ENCODE measurements at places on chromosomes 6 and 20.

GRCh38 chr6:169172456-169172855, 81.2 kb downstream of the THBS2 start:
- no peak for DNase-seq

- DNase-seq: no peak
Observed at GRCh38 chr6:41527721-41528408, 18.3 kb upstream of the FOXP4 start.

DNA sequence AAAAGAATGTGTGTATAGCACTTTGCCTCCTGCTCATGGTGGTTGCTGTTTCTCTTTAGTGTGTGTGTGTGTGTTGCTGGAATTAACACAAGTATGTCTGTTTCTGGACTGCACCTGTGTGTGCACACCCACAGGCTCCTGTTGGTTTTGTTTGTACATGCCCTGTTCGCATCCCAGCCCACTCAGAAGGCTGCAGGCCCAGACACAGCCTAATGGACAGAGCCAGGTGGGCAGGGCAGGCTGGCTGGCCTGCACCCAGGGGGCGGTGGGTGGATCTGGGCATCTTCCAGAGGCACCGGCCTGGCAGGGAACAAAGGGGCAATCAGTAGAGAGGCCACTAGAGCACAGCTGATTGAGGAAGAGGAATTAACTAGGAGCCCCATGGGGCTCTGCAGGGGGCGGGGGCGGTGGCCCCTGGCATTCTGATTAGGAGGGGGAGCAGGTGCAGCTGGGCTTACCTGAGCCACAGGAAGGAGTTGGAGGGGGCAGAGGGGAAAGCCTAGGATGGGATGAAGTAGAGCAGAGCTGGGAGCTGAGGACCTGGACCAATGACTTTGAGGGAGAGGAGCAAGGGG, 21.9 kb downstream of the CD40 start:
- DNase-seq: no peak

DNA sequence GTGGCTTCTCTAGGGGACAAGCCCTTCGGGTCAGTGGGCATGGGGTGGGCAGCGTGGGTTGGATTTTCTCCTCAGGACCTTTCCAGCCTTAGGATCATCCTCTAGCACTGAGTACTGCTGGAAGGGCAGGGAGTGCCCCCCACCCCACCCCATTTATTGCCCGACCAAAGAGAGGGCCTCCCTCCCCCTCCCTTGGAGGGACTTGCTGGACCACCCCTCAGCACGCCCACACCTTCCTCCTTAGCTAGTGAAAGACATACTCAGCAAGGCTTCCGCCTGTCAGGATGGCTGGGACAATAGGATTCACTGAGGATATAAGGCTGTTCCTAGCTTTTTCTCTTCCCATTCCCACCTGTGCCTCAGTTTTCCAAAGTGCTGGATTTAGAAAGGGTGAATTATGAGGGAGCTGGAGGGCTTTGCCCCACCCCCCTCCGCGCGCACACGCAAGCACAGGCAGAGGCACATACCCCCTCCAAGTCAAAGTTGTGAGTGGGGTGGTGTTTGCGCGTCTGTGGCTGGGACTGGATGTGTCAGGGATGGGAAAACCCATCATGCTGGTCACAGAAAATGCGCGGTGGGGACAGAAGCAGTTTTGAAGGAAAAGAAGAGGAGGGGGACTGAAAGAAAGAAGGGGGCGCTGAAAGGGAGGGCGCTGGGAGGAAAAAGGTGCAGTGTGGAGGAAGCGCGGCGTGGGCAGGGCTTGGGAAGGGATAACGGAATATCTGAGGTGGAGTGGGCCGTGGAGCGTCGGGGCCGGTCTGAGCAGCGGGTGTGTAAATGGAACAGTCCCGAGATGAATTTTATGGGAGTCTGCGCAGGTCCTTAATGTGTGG, 693 bp upstream of the SLC29A1 start:
- DNase-seq: no peak

- no peak for DNase-seq
Observed at GRCh38 chr6:109344226-109344625, 38.0 kb downstream of the CD164 start.

GRCh38 chr6:26383624-26384417, 913 bp downstream of the BTN2A2 start:
- DNase-seq: peak; percentile 31

- no peak for DNase-seq
Observed at GRCh38 chr6:97049253-97050011, 124.9 kb downstream of the KLHL32 start.

GRCh38 chr6:137651178-137651577, 157.0 kb upstream of the OLIG3 start:
- no peak for DNase-seq

- DNase-seq: no peak
Observed at GRCh38 chr20:22080985-22081384, 375.5 kb downstream of the PAX1 start.

DNA sequence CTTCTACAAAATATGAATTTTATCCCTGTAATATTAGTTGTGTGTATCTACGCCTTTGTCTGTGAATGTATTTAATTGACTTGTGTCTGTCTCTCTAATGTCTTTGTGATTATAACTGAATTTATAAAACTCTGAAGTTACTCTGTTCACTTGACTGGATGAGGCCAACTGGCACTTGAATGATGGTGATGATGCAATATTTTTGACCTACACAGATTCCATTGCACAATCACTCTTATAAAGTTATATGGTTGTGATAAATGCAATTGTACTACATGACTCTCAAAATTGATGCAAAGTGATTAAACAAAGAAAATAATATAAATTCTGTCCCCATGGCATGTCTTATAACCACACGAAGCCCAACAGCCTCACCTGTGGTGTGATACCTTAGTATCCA, 287.3 kb upstream of the PLN start:
- DNase-seq: no peak

Measured in CD4-positive, alpha-beta T cell treated with Interleukin-6 for 4 hours (primary cell).